Fibroblast of gingiva (primary cell): ENCODE measurements at places on chromosomes 4 and X.

GRCh38 chrX:40460926-40461325 lies 119.8 kb upstream of the ATP6AP2 start:
- no peak for DNase-seq

- no peak for DNase-seq
Measured at GRCh38 chr4:142960126-142960525, 114.0 kb upstream of the INPP4B start.

- DNase-seq = peak; percentile 18
Measured at GRCh38 chr4:83075311-83076095, 39.0 kb downstream of the PLAC8 start.

GRCh38 chrX:100685284-100685996 lies 41.4 kb downstream of the SRPX2 start:
- DNase-seq = peak; percentile 58

DNA sequence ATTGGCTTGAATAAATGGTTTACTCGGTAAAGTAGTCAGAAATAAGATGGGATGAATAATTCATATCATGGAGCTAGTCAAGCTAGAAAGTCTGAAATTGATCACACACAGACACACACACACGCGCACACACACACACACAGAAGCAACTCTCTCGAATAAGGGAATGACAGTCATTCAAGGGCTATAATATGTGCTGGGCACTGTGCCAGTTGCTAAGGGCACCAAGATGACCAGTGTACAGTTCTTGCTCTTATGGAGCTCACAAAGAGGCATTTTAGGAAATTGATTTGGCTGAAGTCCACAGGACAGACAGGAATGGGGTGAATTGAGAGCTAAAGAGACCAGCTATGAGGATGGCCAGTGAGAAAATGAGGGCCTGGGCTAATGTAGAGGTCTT lies 34.2 kb upstream of the SH3D19 start:
- DNase-seq = peak; percentile 9

GRCh38 chrX:5399403-5399802 lies 829.3 kb downstream of the NLGN4X start:
- no peak for DNase-seq
